A172 (cell line): ENCODE measurements at places on chromosomes 7 and 10. TPM values are rescaled to one million over a fixed set of nuclear protein-coding genes. Genes with fewer than 3 reads are reported as not detected.

- no peak for DNase-seq
These were observed 13.9 kb downstream of the MMRN2 start for GRCh38 chr10:86943316-86944030.

DNA sequence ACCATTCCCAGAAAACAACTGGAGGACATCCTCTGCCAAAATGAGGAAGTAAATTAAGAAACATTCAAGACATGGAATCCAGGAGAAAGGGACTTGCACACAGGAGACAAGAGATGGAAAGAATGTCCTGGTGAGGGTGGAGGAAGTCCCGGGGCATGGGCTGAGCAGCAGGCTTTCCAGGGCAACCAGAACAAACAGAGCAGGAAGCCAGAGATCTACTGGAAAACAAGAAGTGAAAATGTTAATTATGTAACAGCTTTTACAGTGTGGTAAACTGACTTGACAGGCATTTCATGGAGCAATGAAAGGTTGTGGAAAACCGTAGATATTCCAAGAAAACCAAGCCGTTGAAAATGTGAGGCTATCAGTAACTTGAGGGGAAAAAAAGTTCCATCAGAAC lies 55.2 kb upstream of the ZNF746 start:
- DNase-seq = no peak

DNA sequence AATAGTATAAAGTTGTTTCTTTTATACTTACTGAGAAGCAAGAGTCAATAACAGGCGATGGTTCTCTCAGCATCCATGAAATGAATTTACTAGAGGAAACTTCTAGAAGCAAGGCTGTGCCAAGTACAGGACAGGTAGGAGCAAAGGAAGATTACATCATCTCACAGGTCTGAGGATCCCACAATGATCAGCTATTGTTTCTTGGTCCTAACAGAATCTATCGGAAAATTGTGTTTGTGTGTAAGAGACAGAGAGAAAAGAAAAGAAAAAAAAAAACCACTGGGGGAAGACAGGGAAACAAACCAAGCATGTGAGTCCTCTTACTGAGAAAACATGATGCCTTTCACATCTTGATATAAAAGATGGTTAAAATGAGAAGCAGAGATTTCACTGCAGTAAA lies 535.0 kb upstream of the NRP1 start:
- no peak for DNase-seq

DNA sequence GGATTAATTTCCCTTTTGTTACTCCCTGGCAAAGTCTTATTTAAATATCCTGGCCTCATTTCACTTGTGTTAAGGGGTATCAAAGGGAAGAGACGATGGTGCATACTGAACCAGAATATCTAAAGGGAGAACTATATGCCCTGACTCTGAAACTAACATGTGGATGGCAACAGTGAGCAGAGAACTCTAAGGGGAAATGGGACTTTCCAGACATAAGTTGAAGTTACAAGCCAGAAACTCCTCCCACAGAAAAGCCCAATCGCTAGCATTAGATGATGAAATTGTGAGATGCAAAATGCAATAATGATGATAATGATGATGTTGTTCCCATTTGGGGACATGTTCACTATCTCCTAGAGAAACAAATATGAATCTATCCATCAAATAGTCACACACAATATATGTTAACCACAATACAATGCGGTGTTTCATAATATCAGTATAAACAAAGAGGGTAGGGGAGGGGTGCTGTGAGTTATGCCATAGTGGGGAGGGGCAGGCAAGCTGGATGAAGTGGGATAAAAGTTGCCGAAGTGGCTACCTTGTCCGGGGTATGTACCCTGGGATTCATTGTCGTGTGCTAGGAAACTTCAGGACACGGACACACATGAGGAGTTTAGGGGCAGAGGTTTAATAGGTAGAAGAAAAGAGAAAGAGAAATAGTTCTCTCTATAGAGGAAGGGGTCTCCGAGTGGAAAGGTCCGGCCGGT lies 37.1 kb downstream of the TMEM229A start:
- DNase-seq = no peak

Gene FGFBP3
- 0.38 TPM in 2 replicates for total RNA-seq

Gene MEST
- not detected in 2 replicates for total RNA-seq

GRCh38 chr7:51123322-51124019 lies 193.1 kb downstream of the COBL start:
- DNase-seq = peak; percentile 99

Gene HSPB1
- 235 and 382 TPM in 2 replicates for total RNA-seq

DNA sequence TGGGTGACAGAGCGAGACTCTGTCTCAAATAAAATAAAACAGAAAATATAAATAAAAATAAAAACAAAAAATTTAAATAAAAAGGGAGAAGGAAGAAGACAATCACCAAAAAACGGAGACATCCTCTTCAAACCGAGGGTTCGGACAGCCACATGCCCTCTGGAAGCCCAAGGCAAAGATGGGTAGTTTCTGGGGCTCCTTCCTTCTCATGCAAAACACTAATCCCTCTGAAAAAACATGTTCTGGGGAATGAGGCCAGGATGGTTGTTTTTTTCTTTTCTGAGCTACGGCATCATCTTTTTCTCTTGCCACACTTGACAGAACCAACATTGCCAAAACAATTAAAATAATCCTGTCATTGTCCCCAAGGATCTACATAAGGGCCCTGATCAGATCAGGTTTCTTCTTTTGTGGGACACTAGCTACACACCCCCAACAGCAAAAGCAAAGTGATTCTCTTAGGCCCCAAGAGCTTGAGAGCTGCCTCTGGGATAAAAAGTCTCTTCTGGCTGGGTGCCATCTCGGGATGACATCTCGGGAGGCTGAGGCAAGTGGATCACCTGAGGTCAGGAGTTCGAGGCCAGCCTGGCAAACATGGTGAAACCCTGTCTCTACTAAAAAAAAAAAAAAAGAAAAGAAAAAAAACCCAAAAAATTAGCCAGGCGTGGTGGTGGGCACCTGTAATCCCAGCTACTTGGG lies 14.2 kb upstream of the POR start:
- no peak for DNase-seq

DNA sequence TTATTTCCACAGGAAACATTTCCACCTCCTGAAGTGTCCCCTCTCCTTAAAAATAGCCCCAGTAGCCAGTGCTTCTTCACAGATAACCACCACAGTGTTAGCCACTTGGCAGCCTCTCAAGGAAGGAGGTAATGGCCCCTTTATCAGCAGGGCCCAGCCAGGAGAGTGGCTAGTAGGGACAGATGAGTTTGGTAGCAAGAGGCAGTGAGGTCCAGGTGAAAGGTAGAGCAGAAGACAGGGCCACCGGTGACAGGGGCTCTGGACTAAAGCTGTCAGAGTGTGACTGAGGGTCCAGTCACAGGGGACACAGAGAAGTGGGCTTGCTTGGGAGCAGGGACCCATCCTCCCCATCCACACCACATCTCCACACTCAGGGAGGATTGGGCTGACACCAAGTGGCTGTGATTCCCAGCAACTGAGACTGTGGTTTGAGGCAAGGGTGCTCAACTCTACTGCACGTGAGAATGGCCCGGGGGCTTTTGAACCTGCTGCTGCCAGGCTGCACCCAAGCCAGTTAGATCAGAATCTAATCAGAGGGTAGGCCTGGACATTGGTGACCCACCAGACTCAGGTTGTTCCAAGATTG lies 52.2 kb downstream of the C10orf120 start:
- DNase-seq = no peak

DNA sequence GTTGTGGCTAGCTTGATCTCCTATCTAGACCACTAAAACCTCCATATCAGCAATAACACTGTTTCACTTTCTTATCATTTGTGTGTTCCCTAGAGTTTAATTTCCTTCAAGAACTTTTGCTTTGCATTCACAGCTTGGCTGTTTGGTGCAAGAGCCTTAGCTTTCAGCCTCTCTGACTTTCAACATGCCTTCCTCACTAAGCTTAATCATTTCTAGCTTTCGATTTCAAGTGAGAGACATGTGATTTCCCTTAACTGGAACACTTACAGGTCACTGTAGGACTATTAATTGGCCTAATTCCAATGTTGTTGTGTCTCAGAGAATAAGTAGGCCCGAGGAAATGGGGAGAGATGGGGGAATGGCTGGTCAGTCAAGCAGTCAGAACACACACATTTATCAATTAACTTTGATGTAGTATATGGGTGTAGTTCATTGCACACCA lies 10.6 kb upstream of the BPGM start:
- no peak for DNase-seq
